ENCODE measurements at places on chromosomes 7 and 10.

- DNase-seq: no peak
Measured at GRCh38 chr10:109620396-109620795, 302.9 kb downstream of the XPNPEP1 start.

DNA sequence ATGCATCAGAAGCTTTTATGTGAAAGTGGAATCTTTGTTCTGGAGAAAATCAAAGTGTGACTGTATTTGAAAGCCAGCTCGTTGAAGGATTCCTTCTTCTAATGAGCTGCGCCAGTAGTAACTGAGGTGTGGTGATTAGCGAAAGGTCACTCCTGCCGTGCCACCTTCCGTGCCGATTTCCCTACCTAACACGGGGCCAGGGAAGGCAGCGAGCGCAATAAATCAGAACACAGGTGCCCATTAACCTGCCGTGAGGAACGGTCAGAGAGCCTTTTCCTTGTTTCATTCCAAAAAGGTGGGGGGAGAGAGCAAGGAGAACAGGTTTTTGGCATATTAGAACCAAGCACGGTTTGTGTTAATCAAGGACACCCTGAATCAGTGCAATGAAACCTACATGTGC is 258.0 kb downstream of the CELF2 start:
- no peak for DNase-seq

GRCh38 chr7:1372671-1373379 is 86.4 kb downstream of the MICALL2 start:
- no peak for DNase-seq

- DNase-seq: no peak
Measured at GRCh38 chr7:127927348-127927696, 103.9 kb downstream of the LRRC4 start.

Data from stimulated activated CD8-positive, alpha-beta memory T cell treated with anti-CD3 and anti-CD28 coated beads, Interleukin-12 subunit alpha, Interleukin-12 subunit beta, amount 100 ng/mL, for 1 hour (primary cell).